DMS153 (cell line): ENCODE measurements at places on chromosomes 16 and 17.

- DNase-seq: no peak
Measured at GRCh38 chr16:88867581-88868246, 1.3 kb upstream of the PABPN1L start.

DNA sequence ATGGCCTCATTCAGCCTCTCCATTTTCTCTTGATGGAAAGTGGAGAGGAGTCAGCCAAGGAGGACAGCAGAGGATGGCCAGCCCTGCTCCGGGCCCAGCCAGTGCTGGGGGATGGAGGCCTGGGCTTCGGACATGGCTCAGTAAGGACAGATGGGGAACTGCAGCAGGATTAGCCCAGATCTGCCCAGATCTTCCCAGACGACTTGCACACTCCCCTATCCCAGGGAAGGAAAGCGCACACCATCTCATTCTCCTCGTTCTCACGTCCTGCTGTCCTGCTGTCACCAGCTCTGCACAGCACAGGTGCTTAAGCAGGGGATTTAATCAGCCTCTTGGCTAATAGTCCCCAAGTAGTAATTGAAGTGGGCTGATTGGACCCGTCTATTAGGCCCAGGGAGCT, 100.2 kb upstream of the SDK2 start:
- no peak for DNase-seq

GRCh38 chr17:8051831-8052230, 13.0 kb downstream of the ALOX15B start:
- no peak for DNase-seq

DNA sequence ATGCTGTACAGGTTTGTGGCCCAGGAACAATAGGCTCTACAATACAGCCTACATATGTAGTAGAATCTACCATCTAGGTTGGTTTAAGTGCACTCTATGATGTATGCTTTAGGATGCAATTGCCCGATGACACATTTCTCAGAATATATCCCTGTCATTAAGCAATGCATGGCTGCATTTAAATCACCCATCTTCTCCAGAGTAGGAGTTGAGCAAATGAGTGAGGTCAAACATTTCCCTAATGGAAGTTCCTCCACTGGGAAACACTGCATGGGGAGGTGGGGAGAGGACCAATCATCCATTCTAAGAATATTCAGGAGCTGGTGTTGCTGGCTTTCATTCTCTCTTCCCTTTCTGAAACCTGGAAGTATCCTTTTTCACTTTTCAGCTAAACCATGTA, 2.0 kb upstream of the PCTP start:
- no peak for DNase-seq

- DNase-seq: no peak
Measured at GRCh38 chr17:881778-882177, 97.8 kb downstream of the NXN start.

GRCh38 chr17:31308372-31309334, 5.2 kb downstream of the EVI2B start:
- no peak for DNase-seq

- no peak for DNase-seq
Measured at GRCh38 chr16:68884401-68884800, 41.1 kb downstream of the TANGO6 start.

DNA sequence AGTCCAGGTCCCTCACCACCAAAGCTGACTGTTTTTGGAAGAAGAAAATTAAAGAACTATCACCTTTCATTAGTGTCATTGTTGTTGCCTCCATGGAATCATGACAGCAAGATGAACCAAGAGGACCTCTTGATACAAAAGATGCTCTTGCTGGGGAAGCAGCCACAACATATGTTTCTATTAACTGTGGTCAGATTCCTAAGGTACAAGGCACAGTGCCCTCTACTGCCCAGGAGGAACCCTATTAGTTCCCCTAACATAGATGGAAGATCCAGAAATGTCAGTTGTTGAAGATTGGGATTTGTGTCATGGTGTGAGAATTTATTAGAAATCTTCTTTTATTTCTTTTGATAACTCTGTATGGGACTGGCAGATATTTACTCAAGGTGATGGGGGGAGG, 188.2 kb upstream of the ANKFN1 start:
- DNase-seq: no peak

DNA sequence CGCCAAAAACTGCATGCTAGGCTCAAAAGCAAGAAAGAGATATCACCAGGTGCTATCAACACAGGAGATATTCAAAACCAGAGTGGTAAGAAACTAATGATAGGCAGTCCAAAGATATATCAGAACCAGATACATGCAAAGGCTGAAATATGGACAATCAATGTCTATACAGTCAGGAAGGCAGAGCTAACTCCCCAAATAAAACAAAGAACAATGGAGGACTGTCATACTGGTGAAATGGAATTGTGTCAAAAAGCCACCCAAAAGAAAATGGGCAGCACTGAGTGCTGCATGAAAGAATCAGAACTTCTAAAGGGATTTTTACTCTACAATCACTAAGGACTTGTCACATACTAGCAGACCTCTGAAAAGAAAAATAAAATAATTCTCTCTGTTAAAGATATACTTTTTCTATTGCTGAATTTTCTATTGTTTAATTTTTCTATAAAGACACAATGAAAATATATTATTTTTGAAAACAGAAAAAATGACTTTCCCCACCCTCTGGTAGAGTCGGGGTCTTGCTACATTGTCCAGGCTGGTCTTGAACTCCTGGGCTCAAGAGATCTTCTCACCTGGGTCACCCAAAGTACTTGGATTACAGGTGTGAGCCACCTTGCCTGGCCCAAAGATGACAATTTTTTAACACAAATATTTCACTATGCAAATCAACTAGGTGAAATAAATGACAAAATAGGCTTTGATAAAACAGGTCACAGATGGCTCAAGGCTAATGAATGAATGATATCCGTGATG, 98.2 kb downstream of the USP32 start:
- no peak for DNase-seq

- DNase-seq: no peak
Measured at GRCh38 chr17:63631062-63631461, 8.8 kb downstream of the MAP3K3 start.

DNA sequence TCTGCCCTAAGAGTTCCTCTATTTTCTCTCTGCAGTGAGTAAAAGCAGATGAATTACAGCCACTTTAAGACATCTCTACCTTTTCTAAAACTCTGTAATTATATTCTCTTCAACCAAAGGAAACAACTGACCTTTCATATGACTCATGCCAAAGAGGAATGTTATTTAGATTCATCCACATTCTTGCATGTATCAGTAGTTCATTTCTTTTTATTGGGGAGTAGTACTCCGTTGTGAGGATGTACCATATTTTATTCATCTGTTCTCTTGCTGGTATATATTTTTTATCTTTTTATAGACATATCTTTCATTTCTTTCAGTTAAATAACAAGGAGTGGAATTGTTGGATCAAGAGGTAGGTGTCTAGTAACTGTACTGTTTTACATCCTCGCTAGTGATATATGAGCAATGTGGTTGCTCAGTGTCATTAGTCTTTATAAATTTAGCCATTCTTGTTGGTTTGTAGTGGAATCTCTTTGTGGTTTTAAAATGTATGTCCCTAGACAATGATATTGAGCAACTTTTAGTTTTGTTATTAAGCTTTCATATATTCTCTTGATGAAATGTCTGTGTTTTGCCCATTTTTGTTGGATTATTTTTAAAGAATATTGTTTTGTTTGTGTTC, 7.8 kb upstream of the MYH8 start:
- no peak for DNase-seq

DNA sequence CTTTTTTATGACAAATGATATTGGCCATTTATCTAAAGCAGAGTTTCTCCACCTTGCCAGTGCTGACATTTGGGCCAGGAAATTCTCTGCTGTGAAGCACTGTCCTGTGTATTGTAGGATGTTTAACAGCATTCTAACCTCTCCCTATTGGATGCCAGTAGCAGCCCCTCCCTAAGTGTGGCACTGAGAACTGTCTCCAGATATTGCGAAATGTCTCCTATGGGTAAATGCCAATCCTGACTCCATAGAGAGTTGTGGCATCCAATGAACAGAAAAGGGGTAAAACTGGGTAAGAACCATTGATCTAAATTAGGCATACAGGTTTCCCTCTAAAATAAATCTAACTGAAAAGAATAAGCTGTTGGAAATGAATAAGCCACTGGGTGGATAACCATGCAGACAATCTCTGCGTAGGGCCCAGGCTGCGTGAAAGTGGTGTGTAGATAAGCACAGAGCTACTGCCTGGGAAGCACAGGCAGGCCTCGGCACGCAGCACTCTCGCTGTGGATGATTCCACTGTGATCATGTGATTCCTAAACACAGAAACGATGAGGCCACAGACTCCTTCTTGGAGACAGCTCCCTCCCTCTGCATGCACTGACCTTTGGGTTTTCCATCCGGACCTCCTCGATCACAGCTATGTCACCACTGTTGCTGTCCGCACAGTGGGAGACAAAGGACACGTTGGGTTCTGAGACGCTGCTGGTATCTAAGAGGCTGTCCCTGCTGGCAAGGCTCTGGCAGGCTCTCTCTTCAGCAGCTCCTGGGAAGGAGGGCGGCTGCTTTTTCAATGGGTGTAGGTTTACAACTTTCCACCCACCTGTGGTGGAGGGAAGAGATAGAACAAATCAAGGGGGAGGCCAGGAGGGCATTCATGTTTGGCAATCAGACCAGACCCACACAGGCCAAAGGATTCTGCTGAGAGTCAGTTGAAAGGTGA, 44.1 kb downstream of the GTF3C1 start:
- DNase-seq: no peak

DNA sequence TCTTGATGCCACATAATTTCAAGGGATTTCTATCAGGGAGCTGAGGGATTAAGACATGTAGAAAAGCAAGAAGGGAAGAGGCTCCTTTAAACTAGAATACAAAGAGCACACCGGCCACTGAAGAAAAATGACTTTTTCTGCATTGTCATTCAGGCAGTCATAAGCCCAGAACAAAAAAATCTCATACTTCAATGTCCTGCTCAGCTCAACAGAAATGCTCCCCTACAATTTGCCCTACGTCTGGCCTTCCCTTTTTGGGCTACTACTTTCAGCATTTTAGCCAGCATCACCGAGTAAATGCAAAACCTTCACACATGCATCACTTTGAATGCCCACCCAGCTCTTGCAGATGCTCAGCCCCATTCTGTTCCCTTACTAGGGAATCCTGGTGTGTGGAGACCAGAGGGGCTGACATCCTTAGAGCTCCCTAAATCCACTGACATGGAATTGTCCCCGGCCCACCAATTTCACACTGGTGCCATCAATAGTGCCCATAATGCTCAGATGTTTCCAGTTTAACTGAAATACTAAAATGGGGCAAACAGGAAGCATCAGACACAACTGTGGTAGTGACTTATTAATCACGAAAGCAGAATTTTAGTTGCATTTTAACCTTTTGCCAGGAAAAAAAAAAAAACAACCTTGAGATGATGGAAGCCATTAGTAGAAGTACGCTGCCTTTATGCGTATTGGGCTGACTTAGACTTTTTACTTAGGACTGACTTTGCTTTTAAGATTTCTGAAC, 2.7 kb downstream of the MAP3K14 start:
- DNase-seq: no peak

GRCh38 chr16:68985268-68985667, 120.2 kb upstream of the HAS3 start:
- DNase-seq: no peak

DNA sequence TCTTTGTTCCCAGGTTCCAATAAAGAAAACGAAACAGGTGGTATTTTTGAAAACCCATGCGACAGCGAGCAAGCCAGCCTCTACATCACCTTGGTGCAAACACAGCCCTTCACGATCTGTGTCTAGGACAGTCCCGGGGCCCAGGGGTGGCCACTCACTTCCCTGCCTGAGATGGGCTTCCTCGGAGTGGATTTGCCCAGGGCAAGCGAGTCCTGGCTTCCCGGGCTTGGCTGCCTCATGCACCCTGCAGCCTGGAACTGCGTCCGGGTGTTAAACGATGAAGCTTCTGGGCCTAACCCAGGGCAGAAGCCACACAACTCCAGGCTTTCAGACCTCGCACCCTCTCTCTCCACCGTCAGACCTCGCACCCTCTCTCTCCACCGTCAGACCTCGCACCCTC, 66.0 kb downstream of the RPH3AL start:
- no peak for DNase-seq

DNA sequence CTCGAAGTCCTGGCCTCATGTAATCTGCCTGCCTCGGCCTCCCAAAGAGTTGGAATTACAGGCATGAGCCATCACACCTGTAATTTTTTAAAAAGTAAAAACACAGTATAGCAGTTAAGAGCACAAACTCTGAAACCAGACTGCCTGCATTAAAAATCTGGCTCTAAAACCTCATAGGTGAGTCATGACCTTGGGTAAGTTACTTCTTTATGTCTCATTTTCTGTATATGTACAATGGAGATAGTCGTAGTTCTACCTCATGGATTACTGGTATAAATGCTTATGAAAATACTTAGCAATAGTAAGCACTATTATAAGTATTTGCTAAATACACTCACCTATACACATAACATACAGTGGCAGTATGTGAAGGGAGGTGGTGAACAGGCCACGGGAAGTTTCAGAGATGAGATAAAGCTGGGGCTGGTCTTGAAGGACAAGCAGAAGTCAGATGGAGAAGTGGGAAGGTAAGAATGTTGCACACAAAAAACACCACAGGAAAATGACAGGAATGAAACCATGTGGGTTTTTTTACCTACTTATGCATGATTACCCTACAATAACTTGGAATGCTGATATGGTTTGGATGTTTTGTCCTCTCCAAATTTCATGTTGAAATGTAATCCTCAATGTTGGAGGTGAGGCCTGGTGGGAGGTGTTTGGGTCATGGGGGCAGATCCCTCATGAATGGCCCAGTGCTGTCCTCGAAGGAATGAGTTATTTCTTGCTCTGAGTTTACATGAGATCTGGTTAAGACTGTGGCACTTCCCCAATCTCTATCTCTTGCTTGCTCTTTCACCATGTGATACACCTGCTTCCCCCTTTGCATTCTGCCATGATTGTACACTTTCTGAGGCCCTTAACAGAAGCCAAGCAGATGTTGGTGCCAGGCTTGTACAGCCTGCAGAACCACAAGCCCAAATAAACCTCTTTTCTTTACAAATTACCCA, 33.9 kb downstream of the ZNF652 start:
- DNase-seq: no peak

DNA sequence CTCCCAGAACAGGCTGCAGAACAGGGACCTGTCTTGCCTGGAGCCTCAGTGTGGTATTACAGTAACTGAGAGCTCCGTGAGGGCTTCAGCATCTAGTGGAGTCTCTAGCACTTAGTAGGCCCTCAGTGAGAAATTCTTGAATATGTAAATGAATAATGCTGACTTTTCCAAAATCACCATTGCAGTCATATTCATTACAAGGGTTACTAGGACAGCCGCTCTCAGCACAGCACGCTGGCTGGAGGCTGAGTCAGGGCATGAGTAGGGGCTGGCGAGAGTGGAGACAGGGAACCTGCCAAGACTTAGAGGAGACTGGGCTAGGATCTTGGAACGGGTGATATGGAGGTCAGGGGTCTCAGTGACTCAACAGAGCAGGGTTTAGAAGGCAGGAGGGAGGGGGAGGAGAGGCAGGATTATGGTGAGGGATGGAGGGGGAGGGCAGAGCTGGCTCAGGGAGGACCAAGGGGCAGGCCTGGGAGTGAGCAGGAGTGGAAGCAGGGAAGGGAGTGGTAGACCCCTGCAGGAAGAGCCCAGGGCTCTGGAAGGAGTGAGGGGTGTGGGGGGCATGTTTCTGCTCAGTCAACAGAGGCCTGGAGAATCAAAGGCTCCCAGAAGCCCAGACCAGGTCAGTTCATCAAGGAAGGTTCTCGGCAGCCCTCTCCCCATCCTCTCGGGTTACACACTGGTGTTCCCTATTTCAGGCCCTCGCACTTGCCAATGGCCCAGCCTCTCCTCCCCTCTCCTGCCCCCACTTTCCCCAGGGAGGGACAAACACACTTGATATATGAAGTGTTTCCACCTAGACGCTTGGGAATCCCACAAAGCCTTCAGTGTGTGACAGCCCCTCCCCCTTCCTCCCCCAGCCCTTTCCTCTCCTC, 42.3 kb downstream of the FZD2 start:
- no peak for DNase-seq

GRCh38 chr17:35371934-35372333, 1.5 kb downstream of the SLFN11 start:
- no peak for DNase-seq
